Activated CD4-positive, alpha-beta T cell treated with anti-CD3 and anti-CD28 coated beads, Interleukin-2, amount 10 ng/mL, durations not matched to agents 7 days and 5 days (primary cell): ENCODE measurements at places on chromosomes 7 and 10. TPM values are rescaled to one million over a fixed set of nuclear protein-coding genes. Genes with fewer than 3 reads are reported as not detected.

THNSL1 gene
- total RNA-seq: 2.6 TPM

SH2B2 gene
- 0.50 TPM for total RNA-seq

ASZ1 gene
- not detected for total RNA-seq

AS3MT gene
- total RNA-seq: 0.48 TPM

ENO4 gene
- not detected for total RNA-seq

CYP3A7 gene
- not detected for total RNA-seq

FAM25A gene
- total RNA-seq: not detected

IFIT1B gene
- total RNA-seq: not detected

DNA sequence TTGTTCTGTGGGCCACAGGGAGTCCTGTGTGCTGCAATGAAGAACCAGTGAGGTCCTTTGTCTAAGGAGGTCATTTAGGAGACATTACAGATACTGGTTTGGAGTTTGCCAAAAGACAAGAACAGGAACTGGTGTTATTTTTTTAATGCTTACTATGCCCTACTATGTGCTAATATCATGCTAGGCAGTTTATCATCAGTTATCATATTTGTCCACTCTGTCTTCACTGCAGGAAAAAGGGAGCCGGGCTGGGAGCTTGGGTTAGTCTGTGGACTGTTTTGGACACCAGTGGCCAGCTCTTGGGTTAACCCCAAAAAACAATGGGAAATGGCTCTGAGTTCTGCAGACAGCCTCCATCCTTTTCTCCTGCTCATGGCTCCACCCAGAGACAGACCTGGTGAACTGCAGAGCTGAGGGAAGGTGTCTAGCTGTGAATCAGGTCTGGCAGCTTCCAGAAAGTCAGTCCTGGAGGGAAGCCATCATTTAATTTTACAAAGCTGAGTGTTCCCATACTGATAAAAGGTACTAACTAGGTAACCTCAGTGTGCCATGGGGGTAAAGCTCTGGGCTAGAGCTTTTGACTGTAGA lies 101.2 kb upstream of the ZNF746 start:
- peak overlapping the region; percentile 91 for H3K27ac ChIP-seq
- peak overlapping the region; percentile 56 for H3K4me3 ChIP-seq
- H3K4me1 ChIP-seq: peaks cover 47% of the 10 kb centered on the region
- H3K27me3 ChIP-seq: no peaks in the 10 kb centered on the region
- H3K36me3 ChIP-seq: peaks cover 59% of the 10 kb centered on the region

DNA sequence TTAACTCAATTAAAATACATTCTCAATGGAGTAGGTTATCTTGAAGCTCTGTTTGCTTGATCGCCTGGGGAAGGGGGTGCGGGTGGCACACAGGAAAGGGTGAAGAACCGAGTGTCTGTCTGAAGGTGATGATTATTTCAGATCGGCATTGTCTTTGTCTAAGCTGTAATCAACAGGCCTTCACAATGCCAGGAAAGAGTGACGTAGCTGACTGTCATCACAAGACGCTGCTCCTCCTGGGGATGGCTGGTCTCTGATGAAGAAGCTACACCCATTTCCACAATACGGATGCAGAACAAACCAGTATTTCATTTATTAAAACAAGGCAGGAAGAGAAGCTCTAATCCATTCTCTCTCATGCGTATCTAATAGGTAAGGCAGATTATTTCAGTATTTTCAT lies 19.4 kb downstream of the JCAD start:
- H3K27me3 ChIP-seq: peaks cover 69% of the 10 kb centered on the region
- no peak overlapping the region for H3K27ac ChIP-seq
- peaks cover 9% of the 10 kb centered on the region for H3K4me1 ChIP-seq
- DNase-seq: no peak

DNA sequence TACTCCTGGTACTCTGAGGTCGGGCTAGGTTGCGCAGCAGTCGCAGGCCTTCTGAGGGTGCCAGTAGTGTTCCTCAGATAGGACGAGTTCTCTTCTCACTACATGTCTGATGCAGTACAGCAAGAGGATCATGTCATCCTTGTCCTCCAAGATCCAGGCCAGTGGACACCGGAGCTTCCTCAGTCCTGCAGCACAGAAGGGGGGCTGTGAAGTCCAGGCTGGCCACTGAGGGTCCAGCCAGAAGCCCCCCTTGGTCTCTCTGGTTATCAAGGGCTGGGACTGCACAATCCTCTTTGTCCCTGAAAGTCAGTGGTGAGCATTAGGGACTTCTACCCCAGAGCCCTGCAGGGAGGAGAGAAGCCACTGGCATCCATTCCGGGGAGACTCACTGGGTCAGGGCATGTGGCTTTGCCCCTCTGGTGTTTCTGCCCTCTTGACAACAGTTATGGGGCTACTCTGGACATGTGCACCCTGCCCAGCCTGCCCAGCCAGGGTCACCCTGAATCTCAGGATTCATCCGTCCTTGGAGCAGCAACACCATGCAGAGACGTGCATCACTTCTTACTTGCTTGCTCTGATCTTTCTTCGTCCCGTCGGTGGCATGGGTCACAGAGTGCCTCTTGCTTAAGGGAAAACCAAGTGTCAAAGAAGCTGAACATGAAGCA lies 125.7 kb downstream of the ADCY1 start:
- H3K4me1 ChIP-seq: no peaks in the 10 kb centered on the region
- H3K36me3 ChIP-seq: no peaks in the 10 kb centered on the region
- no peak overlapping the region for H3K27ac ChIP-seq
- no peak for DNase-seq
- no peaks in the 10 kb centered on the region for H3K27me3 ChIP-seq

- peaks cover 5% of the 10 kb centered on the region for H3K27me3 ChIP-seq
- peaks cover 54% of the 10 kb centered on the region for H3K36me3 ChIP-seq
- peak overlapping the region; percentile 85 for H3K27ac ChIP-seq
- peaks cover 48% of the 10 kb centered on the region for H3K4me1 ChIP-seq
Observed at GRCh38 chr7:92831716-92832533, 4.4 kb downstream of the CDK6 start.

DNA sequence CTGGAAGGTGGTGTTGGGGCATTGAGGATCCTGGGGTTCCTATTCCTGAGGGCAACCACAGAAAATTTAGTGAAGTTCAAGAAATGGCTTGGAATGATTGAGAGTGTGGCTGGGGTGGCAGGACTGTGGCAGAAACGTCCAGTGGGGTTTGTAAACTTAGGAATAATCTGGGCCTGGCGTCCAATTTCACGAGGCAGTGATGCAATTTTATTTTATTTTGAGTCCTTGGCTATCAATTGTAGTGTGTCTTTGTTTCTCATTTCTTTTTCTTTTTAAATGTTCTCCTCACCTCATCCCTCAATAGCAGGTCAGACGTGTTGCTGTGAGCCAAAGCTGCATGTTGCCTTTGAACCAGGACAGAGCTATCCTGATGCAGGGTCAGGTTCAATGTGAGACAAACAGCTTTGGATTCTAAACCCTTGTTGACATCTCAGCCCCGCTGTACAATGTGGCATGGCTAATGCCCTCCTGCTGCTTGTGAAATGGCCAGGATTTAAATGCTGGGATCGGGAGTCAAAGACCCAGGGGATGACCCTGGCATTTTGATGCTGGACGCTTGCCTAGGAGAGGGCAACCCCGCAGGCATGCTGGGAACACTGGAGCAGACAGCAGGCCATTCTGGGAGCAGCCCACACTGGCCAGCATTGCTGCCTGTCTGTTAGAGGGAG lies 64.8 kb downstream of the RBM20 start:
- H3K27ac ChIP-seq: no peak overlapping the region
- no peaks in the 10 kb centered on the region for H3K36me3 ChIP-seq
- no peak overlapping the region for H3K4me3 ChIP-seq
- peaks cover 11% of the 10 kb centered on the region for H3K27me3 ChIP-seq
- no peaks in the 10 kb centered on the region for H3K4me1 ChIP-seq
- no peak for DNase-seq

- H3K27ac ChIP-seq: no peak overlapping the region
- no peak overlapping the region for H3K4me3 ChIP-seq
- H3K36me3 ChIP-seq: no peaks in the 10 kb centered on the region
- DNase-seq: no peak
Observed at GRCh38 chr7:30225863-30226613, 58.4 kb upstream of the ZNRF2 start.

DNA sequence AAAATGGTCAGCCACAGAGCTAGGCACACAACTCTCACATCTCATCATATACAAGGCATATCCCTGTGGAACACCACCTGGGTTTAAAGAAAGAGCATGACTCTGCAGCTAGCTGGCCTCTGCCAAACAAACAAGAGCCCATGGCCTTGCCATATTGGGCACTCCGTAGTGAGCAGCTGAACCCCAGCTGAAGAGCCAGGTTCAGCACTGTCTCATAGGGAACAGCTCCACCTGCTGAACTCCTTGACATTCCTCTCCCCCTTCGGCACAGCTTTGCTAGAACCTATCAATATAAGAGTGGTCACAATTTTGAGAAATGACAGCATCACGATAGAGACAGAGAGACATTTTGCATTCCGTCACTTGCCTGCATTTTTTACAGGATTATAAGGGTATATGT lies 20.0 kb downstream of the SORCS1 start:
- H3K27me3 ChIP-seq: no peaks in the 10 kb centered on the region
- H3K4me3 ChIP-seq: no peak overlapping the region
- H3K27ac ChIP-seq: no peak overlapping the region
- DNase-seq: no peak

- H3K4me3 ChIP-seq: no peak overlapping the region
- no peak overlapping the region for H3K27ac ChIP-seq
- no peaks in the 10 kb centered on the region for H3K4me1 ChIP-seq
- no peak for DNase-seq
- no peaks in the 10 kb centered on the region for H3K36me3 ChIP-seq
Observed at GRCh38 chr7:70040970-70041766, 442.9 kb downstream of the AUTS2 start.

GRCh38 chr10:1116051-1116450 lies 59.9 kb downstream of the WDR37 start:
- H3K4me1 ChIP-seq: peaks cover 51% of the 10 kb centered on the region
- H3K27ac ChIP-seq: no peak overlapping the region
- H3K27me3 ChIP-seq: no peaks in the 10 kb centered on the region
- peaks cover 83% of the 10 kb centered on the region for H3K36me3 ChIP-seq
- no peak overlapping the region for H3K4me3 ChIP-seq

DNA sequence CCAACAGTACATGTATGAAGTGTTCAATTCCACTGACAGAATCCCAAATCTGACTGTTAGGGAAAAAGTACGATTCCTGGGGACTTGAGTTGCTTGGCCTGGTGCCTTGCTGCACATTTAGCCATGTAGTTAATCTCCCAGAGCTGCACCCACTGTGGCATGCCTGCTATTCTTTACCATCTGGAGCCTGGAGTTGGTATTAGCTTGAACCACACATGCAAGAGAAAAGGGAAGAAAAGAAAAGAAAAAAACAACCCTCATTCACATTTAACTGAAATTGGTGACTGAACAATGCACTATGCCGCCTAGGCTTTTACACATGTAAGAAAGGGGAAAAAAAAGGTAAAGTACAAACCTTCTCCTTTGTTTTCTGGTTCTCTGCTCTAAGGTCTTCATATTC lies 26.1 kb downstream of the SHTN1 start:
- no peak for DNase-seq
- peaks cover 1% of the 10 kb centered on the region for H3K27me3 ChIP-seq
- no peak overlapping the region for H3K4me3 ChIP-seq

DNA sequence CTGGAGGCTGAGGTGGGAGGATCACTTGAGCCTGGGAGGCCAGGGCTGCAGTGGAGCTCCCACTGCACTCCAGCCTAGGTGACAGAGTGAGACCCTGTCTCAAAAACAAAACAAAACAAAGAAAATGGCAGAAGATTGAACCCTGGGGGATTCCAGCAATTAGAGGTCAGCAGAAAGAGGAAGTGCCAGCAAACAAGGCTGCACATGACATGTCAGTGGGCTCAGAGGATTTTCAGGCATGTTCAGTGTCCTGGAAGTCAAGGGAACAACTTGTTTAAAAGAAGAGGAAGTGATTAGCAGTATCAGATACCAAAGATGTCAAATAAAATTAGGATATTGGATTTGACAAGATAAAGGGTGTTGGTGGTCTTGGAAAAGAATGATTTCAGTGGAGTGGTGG lies 32.3 kb downstream of the RAB18 start:
- H3K27ac ChIP-seq: no peak overlapping the region
- no peaks in the 10 kb centered on the region for H3K27me3 ChIP-seq
- H3K36me3 ChIP-seq: peaks cover 21% of the 10 kb centered on the region
- peaks cover 15% of the 10 kb centered on the region for H3K4me1 ChIP-seq
- no peak overlapping the region for H3K4me3 ChIP-seq

DNA sequence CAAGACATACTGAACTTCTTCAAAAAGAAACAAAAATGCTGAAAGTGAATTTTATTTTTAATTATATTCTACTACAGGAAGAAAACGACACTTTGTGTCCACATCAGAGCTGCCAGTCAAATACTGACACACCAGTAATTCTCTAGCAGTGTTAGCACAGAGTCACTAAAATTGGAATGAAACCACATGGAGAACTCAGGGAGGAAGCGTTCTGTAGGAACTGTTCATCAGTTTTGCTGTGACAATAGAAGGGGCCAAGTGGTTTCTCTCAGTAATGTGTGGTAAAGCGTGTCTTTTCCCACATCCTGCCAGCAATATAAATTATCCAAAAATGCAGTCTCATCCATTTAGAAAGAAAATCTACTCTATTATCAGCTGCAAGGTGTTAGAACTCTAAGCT lies 683.3 kb downstream of the GRM8 start:
- H3K4me1 ChIP-seq: no peaks in the 10 kb centered on the region
- no peaks in the 10 kb centered on the region for H3K36me3 ChIP-seq
- H3K27ac ChIP-seq: no peak overlapping the region
- H3K27me3 ChIP-seq: no peaks in the 10 kb centered on the region
- H3K4me3 ChIP-seq: no peak overlapping the region
- no peak for DNase-seq

DNA sequence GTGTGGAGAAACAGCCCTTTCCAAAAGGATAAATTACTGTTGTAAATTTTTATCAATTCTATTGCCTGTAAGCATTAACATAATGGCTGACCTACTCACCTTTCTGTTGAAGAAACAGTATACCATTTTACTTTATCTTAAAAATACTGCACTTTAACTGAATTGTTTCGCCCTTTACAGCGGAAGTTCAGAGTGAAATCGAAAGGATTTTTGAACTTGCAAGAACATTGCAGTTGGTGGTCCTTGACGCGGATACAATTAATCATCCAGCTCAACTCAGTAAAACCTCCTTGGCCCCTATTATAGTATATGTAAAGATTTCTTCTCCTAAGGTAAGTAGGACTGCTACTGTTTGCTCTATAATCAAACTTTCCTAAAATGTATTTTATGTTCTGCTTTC lies 117.5 kb downstream of the NSUN6 start:
- no peaks in the 10 kb centered on the region for H3K4me1 ChIP-seq
- no peak overlapping the region for H3K27ac ChIP-seq
- DNase-seq: no peak

GRCh38 chr7:55642266-55642665 lies 70.0 kb upstream of the VOPP1 start:
- peaks cover 12% of the 10 kb centered on the region for H3K4me1 ChIP-seq
- H3K4me3 ChIP-seq: no peak overlapping the region
- DNase-seq: no peak
- no peaks in the 10 kb centered on the region for H3K36me3 ChIP-seq
- H3K27ac ChIP-seq: no peak overlapping the region

DNA sequence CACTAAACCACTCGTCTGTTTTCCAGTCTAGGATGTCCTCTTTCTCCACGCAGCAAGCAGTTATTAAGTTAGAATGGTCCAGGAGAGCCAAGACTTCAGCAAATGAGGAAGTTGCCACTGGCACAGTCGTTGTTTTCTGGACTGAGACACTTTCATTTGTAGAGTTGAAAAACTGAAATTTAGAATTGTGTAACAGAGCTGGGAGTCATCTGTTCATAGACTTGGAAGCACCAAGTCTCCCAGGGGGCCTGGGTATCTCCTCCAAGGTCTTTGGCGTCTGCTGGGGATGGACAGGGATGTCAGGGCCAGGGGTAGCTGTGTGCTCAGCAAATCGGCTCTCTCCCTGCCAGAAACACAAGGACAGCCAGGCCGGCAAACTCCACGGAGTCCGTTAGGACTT lies 208.4 kb downstream of the FANK1 start:
- H3K4me3 ChIP-seq: no peak overlapping the region
- no peak overlapping the region for H3K27ac ChIP-seq
- H3K36me3 ChIP-seq: no peaks in the 10 kb centered on the region
